Activated CD8-positive, alpha-beta memory T cell treated with anti-CD3 and anti-CD28 coated beads for 1 hour (primary cell): ENCODE measurements at places on chromosomes 12 and 14.

DNA sequence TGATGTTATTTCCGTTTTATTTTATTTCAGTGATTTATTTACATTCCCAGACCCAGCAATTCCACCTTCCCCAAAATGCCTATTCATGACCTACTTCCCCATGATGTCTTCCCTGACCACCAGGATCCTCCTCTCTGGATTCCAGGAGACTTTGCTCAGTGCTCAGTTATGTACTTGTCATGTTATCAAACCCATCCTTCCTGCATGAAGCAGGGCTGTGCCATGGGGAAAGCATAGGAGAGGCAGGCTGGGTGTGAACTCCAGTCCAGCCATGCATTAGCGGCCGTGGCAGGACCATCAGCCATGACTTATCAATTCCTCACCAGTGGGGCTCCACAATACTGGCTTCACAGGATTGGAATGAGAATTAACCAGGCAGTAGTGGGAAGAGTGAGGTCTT lies 57.8 kb downstream of the B4GALNT3 start:
- no peak for DNase-seq

DNA sequence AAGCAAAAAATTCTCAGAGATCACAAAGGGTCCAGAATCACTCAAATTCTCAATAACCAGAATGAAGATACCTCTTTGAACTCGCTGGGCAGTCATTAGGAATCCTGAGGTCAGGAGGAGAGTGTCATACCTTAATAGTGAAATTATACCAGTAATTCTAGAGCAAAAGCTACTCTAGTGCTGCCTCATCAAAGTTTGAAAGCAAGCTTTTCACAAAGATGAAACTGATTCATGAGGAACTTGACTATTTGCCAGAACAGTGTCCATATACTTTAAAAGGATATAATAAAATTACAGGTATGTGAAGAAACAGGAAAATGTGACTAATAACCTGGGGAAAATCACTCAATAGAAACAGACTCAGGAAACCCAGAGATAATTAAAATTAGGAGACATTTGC lies 44.5 kb downstream of the EML5 start:
- no peak for DNase-seq

- no peak for DNase-seq
Observed at GRCh38 chr14:99715266-99716000, 31.3 kb downstream of the CYP46A1 start.

DNA sequence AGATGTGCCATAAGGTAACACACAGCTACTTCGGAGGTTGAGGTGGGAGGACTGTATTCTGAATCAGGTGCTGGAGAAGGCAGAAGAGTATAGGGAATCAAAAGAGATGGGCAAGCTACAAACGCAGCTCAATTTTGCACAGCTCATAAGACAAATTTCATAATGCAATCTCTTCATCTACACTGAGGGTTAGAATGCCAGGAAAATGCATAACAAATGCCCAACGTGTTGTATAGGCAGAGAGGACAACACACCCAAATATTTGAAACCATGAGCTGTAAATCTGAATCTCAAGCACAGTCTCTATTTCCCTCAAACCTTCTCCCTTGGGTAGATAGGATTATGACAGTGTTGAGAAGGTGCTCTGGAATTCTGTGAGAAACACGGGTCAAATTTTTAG lies 263.1 kb upstream of the FOXN3 start:
- DNase-seq = no peak

GRCh38 chr14:73824127-73824526 lies 27.5 kb upstream of the PTGR2 start:
- DNase-seq = no peak

- no peak for DNase-seq
Observed at GRCh38 chr12:32446316-32447119, 47.2 kb downstream of the FGD4 start.

- no peak for DNase-seq
Observed at GRCh38 chr12:98894412-98895085, 249.5 kb downstream of the APAF1 start.

- no peak for DNase-seq
Observed at GRCh38 chr12:18439541-18439940, 178.2 kb downstream of the PIK3C2G start.

- no peak for DNase-seq
Observed at GRCh38 chr12:75443709-75444108, 36.8 kb upstream of the GLIPR1 start.
